Suppressor macrophage treated with lipopolysaccharide for 1 hour (primary cell): ENCODE measurements at places on chromosomes 2 and 18.
A peak's percentile ranks its signal among the peaks of the same experiment; 100 is the strongest.

- no peak for DNase-seq
Measured at GRCh38 chr2:127590386-127591190, 55.1 kb downstream of the MYO7B start.

DNA sequence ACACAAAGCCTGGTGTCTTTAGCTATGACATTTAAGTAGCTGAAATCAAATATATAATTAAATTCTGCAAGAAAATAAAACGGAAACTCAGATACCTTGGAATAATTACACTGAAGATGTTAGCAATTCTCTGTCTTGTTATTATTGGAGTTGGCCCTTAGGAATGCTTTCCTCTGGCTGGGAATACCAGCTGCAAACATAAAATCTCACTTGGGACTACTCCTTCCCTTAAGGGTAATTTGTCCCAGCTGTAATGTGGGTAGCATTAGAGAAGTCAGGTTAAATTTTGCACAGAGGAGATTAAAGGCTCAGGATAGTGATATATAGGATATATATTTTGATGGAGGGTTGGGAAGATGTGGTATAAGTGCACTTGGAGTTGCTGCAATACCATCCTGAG, 37.3 kb upstream of the GRP start:
- DNase-seq, result no peak

DNA sequence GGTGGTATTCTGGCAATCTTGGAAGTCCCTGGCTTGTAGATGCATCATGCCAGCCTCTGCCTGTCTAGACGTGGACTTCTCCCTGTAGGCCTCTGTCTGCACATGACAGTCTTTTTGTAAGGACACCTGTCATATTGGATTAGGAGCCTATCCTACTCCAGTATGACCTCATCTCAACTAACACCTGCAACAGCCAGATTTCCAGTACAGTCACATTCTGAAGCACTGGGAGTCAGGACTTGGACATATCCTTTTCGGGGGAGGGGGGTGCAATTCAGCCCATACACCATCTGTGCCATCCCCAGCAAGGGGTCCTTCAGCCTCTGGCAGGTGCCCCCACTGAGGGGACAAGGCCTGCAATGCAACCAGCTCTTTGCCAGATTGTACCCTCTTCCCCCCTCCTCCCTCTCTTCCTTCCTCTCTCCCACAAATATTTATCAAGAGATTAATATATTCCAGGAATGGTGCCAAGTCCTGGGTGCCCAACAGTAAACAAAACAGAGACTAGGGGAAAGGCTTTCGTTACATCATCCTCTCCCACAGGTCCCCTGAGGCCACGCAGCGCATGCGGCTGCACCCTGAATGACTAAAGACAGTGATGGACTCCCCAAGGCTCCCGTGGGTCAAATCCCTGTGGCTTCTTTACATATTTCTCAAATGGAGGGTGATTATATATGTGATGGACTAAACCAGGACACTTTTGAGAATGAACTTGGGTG, 20.5 kb upstream of the MYCN start:
- no peak for DNase-seq

GRCh38 chr2:124121106-124121505, 96.0 kb downstream of the CNTNAP5 start:
- no peak for DNase-seq

GRCh38 chr18:27780061-27780745, 396.7 kb downstream of the CDH2 start:
- no peak for DNase-seq

- DNase-seq, result no peak
Measured at GRCh38 chr2:150046211-150046610, 441.3 kb downstream of the RND3 start.

DNA sequence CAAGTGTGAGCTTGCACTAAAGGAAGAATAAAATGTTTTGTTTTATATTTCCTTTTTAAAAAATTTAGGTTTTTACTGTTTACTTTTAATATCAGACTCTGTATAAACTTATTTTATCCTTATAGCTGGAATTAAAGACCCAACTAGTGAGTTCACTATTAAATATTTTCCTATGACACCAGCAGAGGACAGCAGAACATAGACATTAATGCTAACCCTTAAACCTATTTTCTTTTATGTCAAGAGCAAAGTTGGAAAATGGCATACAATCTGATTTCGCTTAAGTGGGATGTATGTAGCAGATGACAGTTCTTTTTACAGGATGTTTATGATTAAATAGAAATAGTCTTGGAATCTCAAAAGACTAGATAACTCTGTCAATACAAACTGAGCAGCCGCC, 188.2 kb upstream of the XIRP2 start:
- no peak for DNase-seq

DNA sequence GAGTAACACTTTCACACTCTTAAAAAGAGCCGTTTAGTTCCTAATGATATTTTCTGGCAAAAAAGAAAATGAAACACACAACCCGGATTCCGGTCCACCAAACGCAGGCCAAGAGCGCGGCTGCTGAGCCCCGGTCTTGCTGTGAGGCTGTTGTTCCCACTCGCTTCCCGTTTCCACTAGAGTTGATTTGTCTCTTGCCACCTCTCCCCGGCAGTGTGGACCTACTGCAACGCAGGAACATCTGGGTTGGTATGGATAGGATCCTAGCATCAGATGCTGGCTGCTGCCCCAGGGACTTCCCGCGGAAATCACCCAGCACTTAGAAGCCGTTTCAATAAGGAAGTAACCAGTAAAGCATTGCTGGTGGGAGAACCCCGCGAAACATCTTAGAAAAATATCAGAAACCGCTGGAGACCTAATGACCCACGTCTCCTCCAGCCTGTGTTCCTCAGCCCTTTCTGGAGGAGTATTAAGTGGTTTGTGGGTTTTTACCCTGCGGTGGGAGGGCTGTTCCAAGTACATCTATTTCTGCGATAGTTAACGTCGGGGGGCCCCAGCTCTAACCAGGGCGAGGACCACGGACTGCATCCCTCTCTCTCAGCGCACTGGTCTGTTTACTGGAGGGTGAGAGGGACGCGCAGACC, 939 bp downstream of the DOCK10 start:
- DNase-seq, result peak; percentile 95

GRCh38 chr2:111995148-111995547, 59.9 kb upstream of the TMEM87B start:
- DNase-seq, result no peak

DNA sequence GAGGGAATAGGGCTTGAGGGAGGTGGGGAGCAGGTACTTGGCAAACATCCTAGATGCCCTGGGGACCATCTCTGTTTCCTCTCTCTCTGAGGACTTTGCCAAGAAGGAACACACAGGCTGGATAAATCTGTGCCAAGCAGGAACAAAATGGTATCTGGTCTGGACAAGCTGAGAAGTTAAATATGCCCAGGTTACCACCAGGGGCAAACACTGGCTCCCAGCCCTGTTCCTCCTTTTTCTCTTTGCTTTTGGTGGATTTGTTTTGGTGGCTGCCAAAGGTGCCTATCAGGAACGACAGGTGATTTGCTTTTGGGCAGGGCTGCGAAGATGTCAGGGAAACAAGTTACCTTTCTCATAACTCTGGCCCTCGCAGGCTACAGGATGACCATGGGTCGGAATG, 227.5 kb upstream of the SMAD2 start:
- DNase-seq, result no peak

DNA sequence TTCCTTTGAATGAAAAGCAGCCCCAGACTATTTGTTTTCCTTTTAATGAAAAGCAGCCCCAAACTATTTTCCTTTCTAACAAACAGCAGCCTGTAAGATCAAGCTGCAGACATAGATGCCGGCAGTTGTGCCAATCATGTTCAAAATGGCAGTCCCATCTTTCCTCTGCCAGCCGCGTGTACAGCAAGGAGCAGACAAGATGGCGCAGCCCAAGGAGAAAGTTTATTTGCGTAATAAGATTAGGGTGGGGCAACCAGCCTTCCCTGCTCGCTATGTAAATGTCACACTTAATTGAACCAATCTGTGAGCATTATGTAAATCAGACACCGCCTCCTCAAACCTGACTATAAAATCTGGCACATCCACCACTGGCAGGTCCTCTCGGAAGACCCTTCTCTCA, 226.0 kb downstream of the TGIF1 start:
- DNase-seq, result no peak

DNA sequence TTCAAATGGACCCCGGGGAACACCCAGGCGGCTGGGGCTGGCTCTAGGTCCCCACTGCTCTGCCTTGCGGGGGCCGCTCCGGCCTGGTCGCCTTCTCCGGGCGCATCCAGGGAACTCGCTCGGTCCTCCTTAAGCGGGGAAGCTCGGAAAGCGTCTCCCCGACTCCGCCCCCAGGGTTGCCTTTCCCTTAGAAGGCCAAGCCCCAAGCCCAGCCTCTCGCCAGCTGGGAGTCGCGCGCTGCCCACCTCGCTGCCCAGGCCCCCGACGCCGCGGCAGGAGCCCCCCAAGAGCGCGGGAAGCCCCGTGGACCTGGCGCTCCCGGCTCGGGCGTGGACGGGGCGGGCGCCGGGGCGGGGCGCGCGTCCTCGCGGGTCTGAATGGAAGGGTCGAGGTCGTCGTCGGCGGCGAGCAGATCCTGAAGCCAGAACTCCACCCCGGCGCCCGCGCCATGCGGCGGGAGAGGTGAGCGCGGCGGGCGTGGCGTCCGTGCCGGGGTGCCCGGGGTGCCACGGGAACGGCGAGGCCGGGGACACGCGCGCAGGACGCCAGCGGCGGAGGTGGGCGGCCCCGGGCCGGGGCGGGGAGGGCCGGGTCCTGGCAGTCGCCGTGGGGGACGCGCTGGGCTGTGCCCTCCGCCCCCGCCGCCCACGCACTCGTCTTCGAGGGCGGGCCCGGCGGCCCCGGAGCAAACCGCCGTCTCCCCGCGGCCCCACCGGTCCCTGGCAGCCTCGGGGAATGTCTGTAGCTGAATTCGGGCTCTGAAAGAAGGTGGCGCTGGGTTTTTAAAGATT, at the start of gene BOK:
TSS of gene BOK (plus strand) at position 214 of the 791 bp plus-strand sequence. CDS start 739 bp downstream, outside the sequence.
- peak; percentile 66 for DNase-seq

DNA sequence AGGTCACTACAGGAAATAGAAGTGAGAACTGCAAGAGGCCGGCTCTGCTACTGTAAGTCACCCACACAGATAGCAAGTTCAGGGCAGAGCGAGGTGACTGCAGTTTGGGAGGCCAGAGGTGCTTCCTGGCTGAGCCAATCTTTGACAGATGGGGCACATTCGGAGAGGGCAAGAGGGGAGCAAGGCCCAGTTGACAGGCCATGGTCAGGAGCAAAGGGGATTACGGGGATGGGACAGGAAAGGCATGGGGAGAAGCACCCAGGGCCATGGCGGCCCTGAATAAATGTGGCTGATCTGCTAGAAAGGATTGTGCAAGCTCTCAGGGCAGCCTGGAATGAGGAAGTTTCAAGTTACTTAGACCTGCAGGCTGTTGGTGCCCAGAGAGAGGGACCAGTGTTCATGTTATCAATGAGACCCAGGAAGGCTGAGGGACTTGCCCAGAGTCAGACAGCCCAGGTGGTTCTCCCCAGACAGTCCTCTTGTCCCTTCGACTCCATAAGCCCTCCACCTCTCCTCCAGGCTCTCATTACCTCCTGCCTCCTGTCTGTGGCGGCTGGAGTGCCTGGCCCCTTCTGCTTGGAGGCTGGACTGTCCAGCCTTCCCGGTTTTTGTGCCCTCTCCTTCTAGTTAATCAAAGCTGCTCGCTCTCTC, 123.3 kb downstream of the CTIF start:
- peak; percentile 62 for DNase-seq

DNA sequence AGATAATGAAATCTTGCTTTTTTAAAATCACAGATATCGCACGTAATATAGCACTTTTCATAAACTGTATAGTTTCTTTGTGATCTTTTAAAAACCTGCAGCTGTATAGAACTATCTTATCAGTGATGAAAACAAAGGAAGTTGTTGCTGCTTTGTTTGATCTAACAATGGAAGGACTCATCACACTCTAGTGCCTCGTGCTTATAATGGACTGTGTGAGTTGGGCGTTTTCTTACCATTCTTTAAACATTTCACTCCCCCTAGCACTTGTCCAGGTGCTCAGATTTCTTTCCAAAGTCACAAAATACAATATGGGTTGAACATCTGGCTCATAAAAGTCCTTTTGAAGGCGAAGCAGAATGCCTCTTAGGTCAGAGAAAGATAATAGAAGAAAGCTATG, 94.8 kb upstream of the SPATS2L start:
- DNase-seq, result no peak

DNA sequence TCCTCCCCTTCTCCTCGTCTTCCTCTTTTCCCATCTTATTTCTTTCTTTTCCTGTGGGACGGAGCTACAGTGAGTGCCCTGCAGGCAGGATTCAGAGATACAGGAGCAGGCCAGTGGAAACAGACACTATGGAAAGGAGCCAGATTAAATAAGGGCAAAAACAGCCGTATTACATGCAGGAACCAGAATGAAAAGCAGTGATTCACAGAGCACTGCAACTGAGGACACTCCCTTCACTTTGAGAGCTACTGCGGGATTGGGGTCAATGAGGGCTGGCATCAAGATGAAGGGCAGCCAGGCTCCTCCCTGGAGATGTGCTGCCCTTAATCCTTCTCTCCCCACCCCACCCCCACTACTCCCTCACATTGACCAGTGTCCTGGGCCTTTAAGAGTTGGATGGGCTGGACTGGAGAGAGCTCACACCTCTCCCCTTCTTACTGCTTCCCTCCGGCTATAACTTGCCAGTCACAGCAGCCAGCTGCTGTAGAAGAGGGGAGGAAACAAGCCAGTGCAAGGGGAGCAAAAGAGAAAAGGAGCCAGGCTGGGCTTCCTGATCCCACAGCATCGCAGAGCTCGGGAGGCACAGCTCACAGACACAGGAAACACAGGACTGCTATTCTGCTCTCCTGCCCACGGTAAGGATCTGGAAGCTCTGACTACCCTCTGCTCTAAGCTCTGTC, at the start of gene PLCD4:
TSS of gene PLCD4 (plus strand) at position 464 of the 680 bp plus-strand sequence. CDS start 7,841 bp downstream, outside the sequence.
- DNase-seq, result no peak

DNA sequence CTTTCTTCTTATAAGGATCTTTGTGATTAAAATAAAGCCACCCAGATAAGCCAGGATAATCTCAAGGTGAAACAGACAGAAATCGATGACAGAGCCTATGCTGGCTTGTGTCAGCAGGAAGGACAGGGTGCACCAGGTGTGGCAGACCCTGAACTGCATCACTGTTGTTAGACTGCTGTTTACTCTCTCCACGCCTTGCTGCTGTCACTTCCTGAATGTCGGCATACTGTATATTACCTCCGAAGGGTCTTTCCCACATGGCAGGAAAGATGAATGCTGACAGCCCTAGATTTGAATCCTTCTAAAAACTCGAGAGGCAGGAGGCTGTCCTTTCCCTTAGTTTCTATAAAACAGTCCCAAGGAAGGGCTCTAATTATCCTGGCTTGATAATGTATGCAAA, 18.9 kb upstream of the TMEM163 start:
- no peak for DNase-seq

DNA sequence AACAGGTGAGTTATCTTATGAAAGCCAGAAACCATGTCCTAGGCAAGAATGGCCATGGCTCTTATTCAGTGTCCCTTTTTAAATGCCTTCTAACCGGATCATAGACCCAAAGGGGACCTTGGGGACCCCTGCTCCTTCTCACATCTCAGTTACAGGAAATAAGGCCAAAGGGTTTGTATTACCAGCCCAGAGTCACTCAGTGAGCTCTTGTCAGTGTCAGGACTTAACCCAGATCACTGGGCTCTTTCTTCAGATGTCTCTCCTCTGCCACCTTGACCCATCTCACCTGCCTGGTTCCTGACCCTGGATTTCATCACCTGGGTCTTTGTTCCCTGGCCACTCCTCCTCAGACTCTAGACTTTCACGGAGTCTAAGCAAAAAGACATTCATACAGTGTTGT, 556.7 kb downstream of the CMPK2 start:
- DNase-seq, result no peak
